Activated CD8-positive, alpha-beta memory T cell treated with anti-CD3 and anti-CD28 coated beads, Interleukin-2, amount 10 ng/mL, durations not matched to agents 7 days and 5 days (primary cell): ENCODE measurements at places on chromosomes 5 and 9.

GRCh38 chr5:102229685-102230084 is 66.4 kb downstream of the SLCO4C1 start:
- no peak for DNase-seq
- no peak overlapping the region for H3K27ac ChIP-seq
- peaks cover 5% of the 10 kb centered on the region for H3K4me1 ChIP-seq
- H3K4me3 ChIP-seq = no peak overlapping the region

GRCh38 chr5:111132731-111133435 is 40.7 kb downstream of the WDR36 start:
- H3K4me3 ChIP-seq = no peak overlapping the region
- no peak for DNase-seq
- no peaks in the 10 kb centered on the region for H3K4me1 ChIP-seq

DNA sequence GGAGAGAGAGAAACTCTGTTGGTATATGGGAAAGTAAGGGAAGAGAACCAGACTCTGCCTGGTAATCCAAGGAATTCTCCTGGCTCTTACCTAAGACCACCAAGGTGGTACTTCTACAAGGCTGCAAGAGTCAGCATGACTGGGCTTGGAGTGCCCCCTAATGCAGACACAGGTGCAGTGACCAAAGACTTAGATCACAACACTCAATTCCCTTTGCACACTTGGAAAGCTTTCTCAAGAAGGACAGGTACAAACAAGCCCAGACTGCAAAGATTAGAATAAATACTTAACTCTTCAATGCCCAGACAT is 25.2 kb downstream of the UGT3A2 start:
- no peak for DNase-seq
- peaks cover 40% of the 10 kb centered on the region for H3K27me3 ChIP-seq
- no peak overlapping the region for H3K4me3 ChIP-seq

DNA sequence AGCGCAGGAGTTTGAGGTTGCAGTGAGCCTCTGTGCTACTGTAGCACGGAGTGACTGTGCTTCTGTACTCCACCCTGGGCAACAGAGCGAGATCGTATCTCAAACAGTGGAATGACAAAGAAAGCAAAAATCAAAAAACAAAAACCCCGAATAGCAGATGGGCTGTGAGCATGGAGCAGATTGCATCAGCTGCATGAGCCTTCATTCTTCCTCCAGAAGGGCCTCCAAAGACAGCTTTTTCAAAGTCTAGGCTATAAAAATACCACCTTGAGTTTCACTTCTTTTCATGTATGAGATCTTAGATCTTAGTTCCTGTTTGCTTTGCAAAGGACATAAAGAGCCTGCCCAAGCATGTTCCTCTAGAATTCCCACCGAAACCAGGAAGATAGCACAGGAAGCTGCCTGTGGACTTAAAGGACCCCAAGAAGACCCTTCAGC is 15.0 kb upstream of the HSPB3 start:
- no peak overlapping the region for H3K4me3 ChIP-seq
- peaks cover 4% of the 10 kb centered on the region for H3K4me1 ChIP-seq
- H3K36me3 ChIP-seq = no peaks in the 10 kb centered on the region
- no peak overlapping the region for H3K27ac ChIP-seq
- H3K27me3 ChIP-seq = peaks cover 12% of the 10 kb centered on the region

DNA sequence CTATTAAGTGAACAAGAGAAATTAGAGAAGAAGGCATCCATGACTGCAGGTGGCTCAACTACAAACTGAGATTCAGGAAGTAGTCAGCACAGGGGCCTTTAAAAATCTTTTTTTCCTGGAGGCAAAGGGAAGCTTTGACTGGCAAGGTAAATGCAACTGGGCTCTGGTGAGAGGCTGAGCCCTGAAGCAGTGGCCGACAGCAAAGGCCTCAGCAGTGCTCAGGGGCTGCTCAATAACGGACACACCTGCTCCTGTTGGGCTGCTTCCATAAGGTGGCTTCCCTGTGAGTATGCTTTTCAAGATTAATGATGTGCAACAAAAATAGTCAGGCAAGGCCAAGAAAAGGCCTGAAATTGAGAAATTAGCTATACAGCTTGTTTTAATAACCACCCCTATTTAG is 134.2 kb upstream of the RGMB start:
- H3K27me3 ChIP-seq = no peaks in the 10 kb centered on the region
- DNase-seq = no peak
- no peaks in the 10 kb centered on the region for H3K4me1 ChIP-seq

DNA sequence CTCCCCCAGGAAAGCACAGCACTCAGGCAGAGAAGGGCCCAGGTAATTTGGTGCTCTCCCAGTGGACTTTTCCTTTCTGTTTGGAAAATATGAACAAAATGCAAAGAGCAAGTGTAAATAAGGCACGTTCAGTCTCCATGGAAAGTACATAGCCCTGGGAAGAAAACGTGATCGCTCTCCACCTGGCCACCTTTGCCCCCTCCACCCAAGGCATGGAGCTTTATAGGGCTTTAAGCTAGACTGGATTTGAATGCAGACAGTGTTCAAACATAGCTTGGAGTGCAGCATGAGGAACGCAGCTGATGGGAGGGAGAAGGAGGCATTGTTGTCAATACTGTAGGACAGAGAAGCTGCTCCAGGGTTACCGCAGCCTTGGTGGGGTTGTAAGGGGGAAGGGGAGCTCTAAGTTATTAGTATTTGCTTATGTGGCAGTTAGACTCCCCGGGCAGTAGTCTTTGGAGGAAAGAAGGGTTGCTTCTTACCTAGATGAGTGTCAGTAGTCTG is 500.2 kb downstream of the SPOCK1 start:
- no peaks in the 10 kb centered on the region for H3K36me3 ChIP-seq
- no peak overlapping the region for H3K4me3 ChIP-seq
- DNase-seq = no peak
- H3K4me1 ChIP-seq = no peaks in the 10 kb centered on the region

DNA sequence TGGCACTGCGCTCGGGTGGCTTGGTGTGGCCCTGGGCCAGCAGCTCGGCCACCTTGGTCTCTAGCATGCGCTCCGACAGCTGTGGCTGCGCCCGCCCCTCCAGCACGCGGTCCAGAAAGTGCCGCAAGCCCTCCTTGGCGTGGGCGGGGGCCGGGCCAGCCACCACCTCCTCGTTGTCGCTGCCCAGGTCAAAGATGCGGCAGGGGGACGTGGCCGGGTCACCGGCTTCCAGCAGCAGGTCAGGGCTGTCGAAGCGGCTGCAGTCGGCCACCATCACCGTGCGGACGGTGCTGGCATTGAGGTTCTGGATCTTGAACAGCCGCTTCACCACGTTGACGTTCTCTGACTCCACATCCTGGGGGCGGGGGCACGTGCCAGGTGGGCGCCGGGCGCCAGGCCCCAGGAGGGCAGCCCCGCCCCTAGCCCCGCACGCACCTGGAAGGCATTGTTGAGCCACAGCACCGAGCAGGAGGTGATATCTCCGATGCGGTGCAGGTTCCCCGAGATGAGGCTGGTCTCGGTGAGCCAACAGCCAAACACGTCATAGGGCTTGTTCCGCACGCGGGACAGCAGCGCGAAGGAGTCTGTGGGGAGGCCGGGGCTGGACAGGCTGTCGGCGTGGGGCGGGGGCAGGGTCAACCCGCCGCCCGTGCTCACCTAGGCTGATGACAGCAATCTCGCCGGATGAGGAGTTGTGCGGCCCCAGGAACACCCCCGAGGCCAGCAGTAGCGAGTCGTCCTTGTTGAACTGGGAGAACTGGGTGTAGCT is 2.2 kb downstream of the FBXW5 start:
- peaks cover 20% of the 10 kb centered on the region for H3K36me3 ChIP-seq
- H3K27ac ChIP-seq = no peak overlapping the region
- no peaks in the 10 kb centered on the region for H3K27me3 ChIP-seq
- DNase-seq = no peak
- H3K4me3 ChIP-seq = peak overlapping the region; percentile 79

GRCh38 chr9:18385696-18386490 is 88.1 kb upstream of the ADAMTSL1 start:
- no peaks in the 10 kb centered on the region for H3K36me3 ChIP-seq
- H3K27ac ChIP-seq = no peak overlapping the region
- H3K27me3 ChIP-seq = no peaks in the 10 kb centered on the region
- H3K4me1 ChIP-seq = no peaks in the 10 kb centered on the region
- no peak overlapping the region for H3K4me3 ChIP-seq
- no peak for DNase-seq

DNA sequence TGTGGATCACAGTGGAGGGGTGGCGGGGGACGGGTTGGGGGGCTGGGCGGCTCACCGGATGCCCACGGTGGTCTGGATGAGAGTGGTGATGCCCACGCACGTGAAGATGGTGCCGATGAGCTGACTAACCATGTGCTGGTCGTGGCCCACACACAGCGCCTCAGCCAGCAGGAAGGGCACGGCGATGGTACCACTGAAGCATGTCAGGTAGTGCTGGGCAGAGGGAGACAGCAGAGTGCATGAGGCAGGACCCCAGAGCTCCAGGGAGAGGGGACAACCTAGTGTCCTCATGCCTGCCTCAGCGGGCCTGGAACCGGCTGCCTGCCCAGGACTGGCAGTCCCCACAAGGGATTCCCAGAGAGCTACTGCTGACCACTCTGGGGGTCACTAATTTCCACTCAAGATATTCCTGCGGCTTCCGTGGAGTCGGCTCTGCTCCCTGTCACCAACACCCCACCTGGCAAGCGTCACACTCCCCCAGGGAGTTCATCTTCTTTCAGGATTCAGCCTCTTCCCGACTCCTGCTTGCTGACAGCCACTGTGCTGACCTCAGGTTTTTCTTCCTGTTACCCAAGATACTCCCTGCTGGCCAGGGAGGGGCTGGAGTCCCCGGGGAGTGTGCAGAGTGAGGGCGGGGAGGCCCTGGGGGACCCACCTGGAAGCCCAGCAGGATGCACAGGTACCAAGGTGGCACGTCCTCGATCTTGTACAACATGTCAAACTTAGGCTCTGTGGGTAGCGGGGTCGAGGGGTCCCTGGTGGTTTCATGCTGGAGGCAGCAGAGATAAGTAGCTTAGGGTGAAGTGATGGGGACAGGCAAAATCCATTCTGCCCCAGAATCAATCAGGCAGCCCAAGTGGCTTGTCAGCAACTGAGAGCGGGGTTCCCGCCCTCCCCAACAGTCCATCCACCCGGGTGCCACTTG is 998 bp downstream of the SLC23A1 start:
- peaks cover 47% of the 10 kb centered on the region for H3K4me1 ChIP-seq
- no peak for DNase-seq
- H3K36me3 ChIP-seq = peaks cover 3% of the 10 kb centered on the region
- H3K4me3 ChIP-seq = no peak overlapping the region
- no peaks in the 10 kb centered on the region for H3K27me3 ChIP-seq

DNA sequence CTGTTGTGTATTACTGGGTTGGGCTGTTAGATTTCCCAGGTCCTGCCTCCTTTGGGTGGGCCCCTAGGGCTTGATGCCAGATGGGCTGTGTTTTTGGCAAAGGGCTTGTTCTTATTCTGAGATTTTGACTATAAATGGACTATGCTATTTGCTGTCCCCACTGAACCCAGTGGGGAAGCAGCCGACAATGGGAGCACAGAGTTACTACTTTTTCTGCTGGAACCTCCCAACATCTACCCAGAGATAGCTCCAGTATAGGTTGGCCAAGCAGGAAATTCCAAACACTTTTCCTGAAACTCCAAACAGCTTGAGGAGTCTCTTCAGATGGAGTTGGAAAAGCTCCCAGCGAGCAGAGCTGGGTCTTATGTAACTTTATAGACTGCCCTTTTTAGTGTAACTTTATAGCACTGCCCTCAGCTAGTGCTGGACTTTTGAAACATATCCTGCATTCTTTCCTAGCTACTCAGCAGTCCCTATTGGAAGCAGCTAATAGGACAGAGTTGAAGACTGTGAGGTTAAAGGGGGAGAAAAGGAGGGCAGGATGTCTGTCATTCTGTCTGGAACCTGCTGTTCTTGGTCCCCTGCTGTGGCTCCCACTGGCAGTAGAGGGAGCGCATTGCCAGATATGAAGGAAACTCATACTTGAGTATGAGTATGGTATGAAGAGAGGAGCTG is 21.0 kb downstream of the RUSC2 start:
- no peak overlapping the region for H3K4me3 ChIP-seq
- H3K27ac ChIP-seq = no peak overlapping the region
- H3K36me3 ChIP-seq = no peaks in the 10 kb centered on the region
- peaks cover 34% of the 10 kb centered on the region for H3K27me3 ChIP-seq
- DNase-seq = no peak

GRCh38 chr9:124354346-124355038 is 60.8 kb downstream of the PSMB7 start:
- H3K4me1 ChIP-seq = peaks cover 31% of the 10 kb centered on the region
- no peak overlapping the region for H3K4me3 ChIP-seq
- no peak overlapping the region for H3K27ac ChIP-seq
- DNase-seq = no peak
- peaks cover 8% of the 10 kb centered on the region for H3K36me3 ChIP-seq
- H3K27me3 ChIP-seq = no peaks in the 10 kb centered on the region

- H3K36me3 ChIP-seq = no peaks in the 10 kb centered on the region
- no peak for DNase-seq
- no peaks in the 10 kb centered on the region for H3K27me3 ChIP-seq
- no peak overlapping the region for H3K27ac ChIP-seq
- H3K4me3 ChIP-seq = no peak overlapping the region
Observed at GRCh38 chr9:74556685-74557084, 59.5 kb downstream of the RORB start.

GRCh38 chr9:76575761-76576160 is 116.8 kb downstream of the GCNT1 start:
- no peak overlapping the region for H3K4me3 ChIP-seq
- peak overlapping the region; percentile 93 for H3K27ac ChIP-seq
- H3K27me3 ChIP-seq = no peaks in the 10 kb centered on the region

GRCh38 chr9:21153336-21154017 is 11.8 kb upstream of the IFNW1 start:
- peaks cover 3% of the 10 kb centered on the region for H3K27me3 ChIP-seq
- no peak overlapping the region for H3K27ac ChIP-seq
- H3K36me3 ChIP-seq = peaks cover 14% of the 10 kb centered on the region

GRCh38 chr5:17222664-17223063 is 5.2 kb downstream of the BASP1 start:
- H3K27ac ChIP-seq = no peak overlapping the region
- no peak for DNase-seq
- H3K4me3 ChIP-seq = no peak overlapping the region
- H3K27me3 ChIP-seq = peaks cover 20% of the 10 kb centered on the region
- peaks cover 2% of the 10 kb centered on the region for H3K36me3 ChIP-seq

- H3K27ac ChIP-seq = no peak overlapping the region
- H3K4me3 ChIP-seq = no peak overlapping the region
Observed at GRCh38 chr5:89445106-89445745, 562.2 kb upstream of the MEF2C start.

DNA sequence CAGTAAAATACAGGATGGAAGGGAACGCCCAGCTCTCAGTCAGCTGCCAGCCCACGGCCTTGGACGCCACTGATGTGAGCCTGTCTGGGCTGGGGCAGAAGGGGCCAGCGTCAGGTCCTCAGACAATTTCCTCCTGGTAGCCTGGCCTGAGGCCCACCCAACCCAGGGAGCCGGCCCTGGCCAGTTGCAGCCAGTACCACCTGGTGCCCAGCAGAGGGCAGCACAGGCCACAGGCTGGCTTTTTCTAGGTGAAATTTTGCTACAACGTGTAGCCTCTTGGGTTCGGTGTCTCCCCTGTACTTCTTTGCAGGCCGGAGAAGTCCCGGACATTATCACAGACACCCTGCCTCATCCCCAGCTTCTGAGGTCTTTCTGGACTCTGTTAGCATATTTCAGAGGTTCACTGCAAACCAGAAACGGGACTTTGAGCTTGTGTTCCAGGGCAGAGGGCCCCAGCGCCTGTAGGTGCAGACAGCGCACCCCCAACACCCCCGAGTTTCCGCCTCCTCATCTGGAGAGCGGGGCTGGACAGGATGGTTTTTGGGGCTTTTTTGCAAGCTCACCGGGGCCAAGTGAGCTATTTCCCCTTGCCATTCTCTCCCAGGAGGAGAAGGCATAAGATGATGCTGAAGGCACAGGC is 45.9 kb upstream of the KCNMB1 start:
- H3K4me3 ChIP-seq = no peak overlapping the region
- H3K36me3 ChIP-seq = no peaks in the 10 kb centered on the region
- no peaks in the 10 kb centered on the region for H3K4me1 ChIP-seq
- no peak overlapping the region for H3K27ac ChIP-seq
